ENCODE measurements at places on chromosomes 3 and 15. TPM values are rescaled to one million over a fixed set of nuclear protein-coding genes. Genes with fewer than 3 reads are reported as not detected.

- no peak for DNase-seq
These were observed 43.1 kb downstream of the KLF13 start for GRCh38 chr15:31369727-31370126.

Gene TLR9
- total RNA-seq, result not detected

Gene IQCF5
- total RNA-seq, result not detected

GRCh38 chr3:133887803-133888703 is 7.6 kb downstream of the RAB6B start:
- DNase-seq, result no peak

Gene TIMP4
- total RNA-seq, result 2.2 TPM

Data from Daoy (cell line).